ENCODE measurements at places on chromosomes 13 and 19.

DNA sequence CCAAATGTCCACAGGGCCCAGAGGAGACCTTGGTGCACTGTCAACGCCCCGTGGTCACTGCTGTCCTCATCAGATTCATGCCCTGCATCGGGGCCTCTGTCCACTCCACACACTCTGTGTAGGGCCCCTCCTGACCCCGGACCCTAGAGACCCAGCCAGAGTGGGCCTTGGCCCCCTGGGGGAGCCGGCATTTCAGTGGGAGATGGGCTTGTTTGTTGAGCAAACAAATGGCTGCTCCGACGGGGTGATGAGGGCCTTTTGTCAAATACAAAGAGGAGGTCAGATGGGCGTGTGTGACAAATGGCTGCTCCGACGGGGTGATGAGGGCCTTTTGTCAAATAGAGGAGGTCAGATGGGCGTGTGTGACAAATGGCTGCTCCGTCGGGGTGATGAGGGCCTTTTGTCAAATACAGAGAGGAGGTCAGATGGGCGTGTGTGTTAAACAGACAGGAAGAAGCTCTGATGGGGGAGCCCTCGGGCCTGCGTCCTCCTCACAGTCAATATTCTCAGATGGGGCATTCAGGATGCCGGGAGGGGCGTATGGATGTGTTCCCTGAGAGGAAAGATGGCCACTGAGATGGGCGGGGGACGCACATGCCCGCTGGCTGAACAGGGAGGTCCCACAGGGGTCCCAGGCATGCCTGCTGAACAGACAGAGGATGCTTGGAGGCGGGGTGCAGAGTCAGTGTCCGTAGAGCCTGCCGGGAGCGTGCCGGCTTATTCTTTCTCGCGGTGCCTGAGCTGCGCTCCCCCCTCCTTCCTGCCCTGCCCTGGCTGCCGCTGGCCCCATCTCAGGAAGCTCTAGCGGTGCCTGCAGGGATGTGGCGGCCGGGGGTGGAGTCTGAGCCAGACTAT, 36.3 kb downstream of the SMIM24 start:
- DNase-seq = no peak

- DNase-seq = no peak
Measured at GRCh38 chr13:20287976-20288375, 55.9 kb upstream of the GJB6 start.

- DNase-seq = no peak
Measured at GRCh38 chr19:14442891-14443631, 10.0 kb downstream of the PKN1 start.

DNA sequence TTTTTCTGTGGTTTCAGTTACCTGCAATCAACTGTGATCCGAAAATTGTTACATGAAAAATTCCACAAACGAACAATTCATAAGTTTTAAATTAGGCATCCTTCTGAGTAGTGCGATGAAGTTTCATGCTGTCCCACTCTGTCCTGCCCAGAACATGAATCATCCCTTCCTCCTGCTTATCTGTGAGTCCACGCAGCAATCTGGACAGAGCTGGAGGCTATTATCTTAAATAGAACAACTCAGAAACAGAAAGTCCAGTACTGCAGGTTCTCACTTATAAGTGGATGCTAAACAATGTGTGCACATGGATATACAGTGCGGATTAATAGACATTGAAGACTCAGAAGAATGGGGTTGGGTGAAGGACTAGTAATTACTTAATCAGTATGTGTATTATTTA, 583.7 kb upstream of the SPRY2 start:
- DNase-seq = no peak

GRCh38 chr19:51466723-51467122, 8.5 kb upstream of the SIGLEC8 start:
- no peak for DNase-seq

- DNase-seq = no peak
Measured at GRCh38 chr19:39438270-39438934, 2.7 kb upstream of the RPS16 start.

DNA sequence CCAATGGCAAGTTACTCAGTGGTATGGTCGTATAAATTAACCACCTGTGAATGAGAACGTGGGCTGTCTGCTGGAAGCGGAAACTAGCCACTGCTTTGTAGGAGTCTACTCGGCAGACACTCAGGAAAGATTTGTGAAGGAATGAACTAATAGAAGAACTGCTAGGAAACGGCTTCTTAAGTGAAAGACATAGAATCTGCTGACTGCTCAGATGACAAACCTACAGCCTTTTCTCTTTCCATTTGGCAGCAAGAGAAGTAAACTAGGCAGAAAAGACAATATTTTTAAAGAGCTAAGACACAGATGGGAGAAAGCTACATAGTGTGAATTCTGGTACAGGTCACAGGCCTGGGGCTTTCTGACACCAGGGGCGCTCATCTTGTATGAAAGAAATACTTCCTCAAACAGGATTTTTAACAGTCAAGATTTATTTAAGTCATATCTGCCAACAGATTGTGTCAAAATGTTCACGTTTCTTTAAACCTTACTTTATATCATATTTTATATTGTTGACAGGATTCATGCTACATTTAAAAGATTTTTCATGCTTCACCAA, 78.4 kb downstream of the MIPEP start:
- no peak for DNase-seq

- no peak for DNase-seq
Measured at GRCh38 chr13:36848199-36848982, 29.4 kb downstream of the RFXAP start.

- DNase-seq = no peak
Measured at GRCh38 chr13:104954210-104954609, 1581.3 kb downstream of the EFNB2 start.

- no peak for DNase-seq
Measured at GRCh38 chr13:88384542-88384941, 713.4 kb downstream of the SLITRK5 start.

DNA sequence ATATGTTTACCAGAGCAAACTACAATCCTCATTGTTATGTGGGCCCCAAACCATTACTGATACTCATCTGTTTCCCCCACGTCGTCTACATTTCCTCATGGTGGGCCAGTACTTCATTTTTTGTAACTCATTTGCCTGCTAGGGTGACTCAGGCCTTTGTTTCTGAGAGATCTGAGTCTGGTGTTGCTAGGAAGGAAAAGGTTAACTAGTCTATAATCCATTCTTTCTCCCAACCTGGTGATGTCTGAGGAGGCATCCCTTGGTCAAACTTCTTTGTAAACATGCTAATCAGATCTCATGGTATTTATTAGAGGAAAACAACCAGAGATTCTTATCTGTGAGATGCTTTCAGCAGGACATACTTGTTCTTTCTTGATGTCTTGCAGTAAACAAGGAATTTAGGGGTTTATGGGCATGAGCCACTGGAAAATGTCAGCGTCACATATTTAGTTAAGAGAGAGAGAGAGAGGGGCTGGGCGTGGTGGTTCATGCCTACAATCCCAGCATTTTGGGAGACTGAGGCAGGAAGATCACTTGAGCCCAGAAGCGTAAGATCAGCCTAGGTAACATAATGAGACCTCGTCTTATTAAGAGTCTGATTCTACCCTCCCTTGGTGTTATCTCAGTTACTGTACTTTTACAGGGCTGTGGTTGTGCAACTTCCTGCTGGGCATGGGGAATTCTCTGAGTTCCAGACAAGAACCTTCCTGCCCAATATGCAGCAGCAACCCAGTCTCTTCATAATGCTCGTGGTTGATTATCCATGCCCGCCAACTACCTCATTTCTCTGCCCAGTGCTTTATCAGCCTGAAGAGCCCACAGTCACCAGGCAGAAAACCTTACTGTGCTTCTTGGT, 9.7 kb upstream of the DPRX start:
- DNase-seq = no peak
